ENCODE measurements at places on chromosomes 16 and 17.

- peak; percentile 26 for DNase-seq
Measured at GRCh38 chr17:29590411-29591145, 1.1 kb upstream of the GIT1 start.

DNA sequence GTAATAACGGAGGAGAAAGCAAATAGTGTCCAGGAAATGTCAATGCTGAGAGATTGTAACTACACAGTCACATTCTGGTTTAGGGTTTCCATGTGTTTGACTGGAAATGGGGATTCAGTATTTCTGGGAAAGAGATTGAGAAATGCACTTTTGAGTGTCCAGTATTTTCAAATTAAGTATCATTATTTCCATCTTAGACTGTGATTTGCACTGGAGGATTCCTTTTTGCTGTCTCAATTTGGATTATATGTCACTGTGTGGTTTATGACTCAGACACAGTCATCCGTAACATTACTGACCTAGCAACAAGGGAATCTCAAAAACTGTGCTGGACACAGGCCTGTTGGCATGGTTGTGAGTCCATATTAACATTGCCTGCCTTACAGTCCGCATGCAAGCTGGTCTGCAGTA lies 681.4 kb downstream of the CDH11 start:
- DNase-seq: no peak

- DNase-seq: no peak
Measured at GRCh38 chr17:50505591-50506130, 2.6 kb upstream of the MYCBPAP start.

DNA sequence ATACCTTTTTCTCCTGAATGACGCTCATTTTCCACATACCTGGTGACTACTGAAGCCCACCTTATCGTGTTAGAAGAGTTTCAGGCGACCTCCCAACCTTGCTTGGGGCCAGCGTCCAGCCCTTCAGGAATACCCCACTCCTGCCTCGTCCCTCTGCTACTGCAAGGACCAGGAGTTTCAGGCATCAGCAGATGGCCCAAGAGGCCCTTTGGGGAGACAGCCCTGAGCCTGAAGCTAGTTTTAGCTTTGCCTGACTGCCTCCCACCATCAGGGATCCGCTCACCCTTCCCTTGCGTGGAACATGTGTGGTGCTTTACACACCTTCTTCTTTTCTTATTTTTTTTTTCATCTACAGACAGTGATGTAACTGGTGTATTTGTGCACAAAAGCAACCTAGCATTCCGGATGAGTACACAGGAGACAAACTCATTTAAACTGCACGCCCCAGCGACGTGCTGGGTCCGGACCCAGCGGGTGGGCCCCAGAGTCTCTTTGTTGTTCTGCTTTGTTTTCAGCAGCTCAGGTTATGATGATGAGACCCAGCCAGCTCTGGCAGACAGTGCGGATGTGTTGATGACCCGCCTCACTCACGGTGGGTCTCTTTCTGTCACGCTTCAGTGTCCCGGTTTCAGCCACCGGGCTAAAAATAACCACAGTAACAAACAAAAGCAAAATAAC lies 242.4 kb downstream of the C16orf95 start:
- DNase-seq: no peak

- no peak for DNase-seq
Measured at GRCh38 chr17:73135766-73136165, 29.0 kb upstream of the SSTR2 start.

- DNase-seq: no peak
Measured at GRCh38 chr16:88077328-88078108, 126.3 kb downstream of the BANP start.

GRCh38 chr17:29567554-29568330 lies 759 bp upstream of the TP53I13 start:
- peak; percentile 81 for DNase-seq

DNA sequence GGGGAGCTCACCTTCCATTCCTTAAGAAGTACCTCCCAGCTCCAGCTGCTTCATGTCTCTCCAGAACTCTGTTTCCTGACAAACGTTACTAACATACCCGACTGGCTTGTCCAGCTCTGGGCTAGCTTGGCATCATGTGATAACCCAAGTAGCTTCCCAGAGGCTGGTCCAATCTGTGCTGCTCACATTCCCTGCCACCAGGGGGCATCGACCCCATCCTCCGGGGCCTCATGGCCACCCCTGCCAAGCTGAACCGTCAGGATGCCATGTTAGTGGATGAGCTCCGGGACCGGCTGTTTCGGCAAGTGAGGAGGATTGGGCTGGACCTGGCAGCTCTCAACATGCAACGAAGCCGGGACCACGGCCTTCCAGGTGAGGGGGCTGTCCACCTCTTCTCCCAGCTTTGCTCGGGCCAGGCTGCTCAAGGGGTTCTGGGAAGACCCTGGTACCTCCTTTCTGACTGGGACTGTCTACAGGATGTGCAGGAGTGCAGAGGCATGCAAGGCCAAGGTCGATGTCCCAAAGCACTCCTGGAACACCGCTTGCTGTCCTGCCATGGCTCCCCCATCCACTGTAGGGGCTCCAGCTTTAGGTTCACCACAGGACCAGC lies 7.6 kb downstream of the EPX start:
- peak; percentile 54 for DNase-seq

DNA sequence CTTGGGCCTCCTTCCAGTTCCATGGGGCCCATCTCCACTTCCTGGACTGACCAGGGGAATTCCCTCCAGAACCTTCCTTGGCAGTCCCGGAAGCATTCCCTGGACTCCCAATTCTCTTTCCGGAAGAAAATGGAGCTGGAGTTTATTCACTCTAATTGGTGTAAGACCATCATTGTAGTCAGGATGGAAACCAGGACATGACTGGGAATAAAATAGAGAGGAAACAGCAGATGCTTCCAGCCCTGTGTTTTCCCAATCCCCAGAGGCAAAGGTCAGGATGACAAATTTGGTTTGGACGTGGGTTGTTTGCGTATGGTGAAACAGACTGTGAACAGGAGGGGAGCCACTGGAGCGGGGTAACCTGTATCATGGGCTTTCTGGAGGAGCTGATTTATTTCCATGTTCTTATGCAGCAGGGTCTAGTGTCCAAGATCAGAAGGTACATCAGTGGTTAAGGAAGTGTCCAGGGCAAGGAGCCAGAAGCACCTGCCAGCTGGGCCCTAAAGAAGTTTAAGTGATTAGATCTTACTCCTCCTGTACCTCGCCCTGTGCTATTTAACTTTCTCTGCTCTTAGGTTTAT lies 8.5 kb upstream of the LONP2 start:
- no peak for DNase-seq

GRCh38 chr17:5662409-5663085 lies 78.2 kb upstream of the NLRP1 start:
- DNase-seq: no peak

DNA sequence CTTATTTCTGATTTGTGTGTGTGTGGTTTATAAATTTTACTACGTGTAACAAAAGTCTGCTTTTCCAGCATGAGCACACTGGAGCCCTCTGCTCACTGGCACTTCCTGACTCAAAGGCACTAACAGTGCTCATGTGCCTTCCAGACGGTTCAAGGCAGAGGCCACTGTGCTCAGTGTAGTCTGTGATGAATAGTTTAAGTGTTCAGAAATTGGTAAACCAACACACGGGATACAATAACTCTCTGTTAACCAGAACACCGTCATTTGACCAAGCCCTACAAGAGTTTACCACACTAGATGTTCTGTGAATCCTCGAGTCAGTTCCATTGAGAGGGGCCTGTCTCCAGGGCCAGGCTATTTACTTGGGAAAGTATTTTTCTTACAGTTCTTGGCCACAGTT lies 191.9 kb downstream of the MRTFB start:
- no peak for DNase-seq

- DNase-seq: no peak
Measured at GRCh38 chr16:65414284-65414984, 292.6 kb upstream of the CDH11 start.

GRCh38 chr16:50460538-50461399 lies 87.4 kb upstream of the NKD1 start:
- no peak for DNase-seq

Measured in CD4-positive, alpha-beta T cell treated with Interleukin-10 for 1 hour (primary cell).